Activated T-cell treated with anti-CD3 and anti-CD28 coated beads for 4 hours (primary cell): ENCODE measurements at places on chromosomes 13 and 19.

- no peak for DNase-seq
Measured at GRCh38 chr19:30785458-30786137, 413.4 kb downstream of the ZNF536 start.

- DNase-seq: no peak
Measured at GRCh38 chr19:2282062-2282861, at the start of gene PEAK3. Gene PEAK3, minus strand, starts transcription at chr19:2282175. Its CDS starts 1,244 bp downstream, at chr19:2280931.

- DNase-seq: no peak
Measured at GRCh38 chr19:3398114-3398899, 31.9 kb downstream of the NFIC start.

DNA sequence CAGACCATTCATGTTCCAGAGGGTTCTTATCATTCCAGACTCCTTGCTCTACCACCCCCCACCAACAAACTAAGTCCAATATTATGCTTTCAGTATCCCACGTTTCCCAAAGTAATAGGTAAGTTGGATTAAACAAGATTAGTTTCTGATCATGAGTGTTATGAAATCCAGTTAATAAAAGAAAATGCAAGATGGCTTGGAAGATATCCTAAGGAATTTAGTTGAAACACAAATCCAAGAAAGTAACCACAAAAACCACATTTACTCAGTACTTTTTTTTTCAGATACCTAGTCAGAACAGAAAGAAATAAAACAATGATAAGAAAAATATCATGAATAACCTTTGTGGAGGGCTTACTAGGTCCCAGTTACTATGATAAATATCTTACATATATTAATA, 119.4 kb upstream of the MIR17HG start:
- no peak for DNase-seq

GRCh38 chr13:95258619-95259194, 42.5 kb downstream of the ABCC4 start:
- no peak for DNase-seq

GRCh38 chr19:17235300-17235970, 9.4 kb downstream of the OCEL1 start:
- peak; percentile 51 for DNase-seq

- no peak for DNase-seq
Measured at GRCh38 chr19:51226067-51226466, 1.2 kb downstream of the CD33 start.

- no peak for DNase-seq
Measured at GRCh38 chr13:33168321-33168960, 117.1 kb downstream of the STARD13 start.

- DNase-seq: no peak
Measured at GRCh38 chr13:52061587-52061986, 37.1 kb downstream of the UTP14C start.

DNA sequence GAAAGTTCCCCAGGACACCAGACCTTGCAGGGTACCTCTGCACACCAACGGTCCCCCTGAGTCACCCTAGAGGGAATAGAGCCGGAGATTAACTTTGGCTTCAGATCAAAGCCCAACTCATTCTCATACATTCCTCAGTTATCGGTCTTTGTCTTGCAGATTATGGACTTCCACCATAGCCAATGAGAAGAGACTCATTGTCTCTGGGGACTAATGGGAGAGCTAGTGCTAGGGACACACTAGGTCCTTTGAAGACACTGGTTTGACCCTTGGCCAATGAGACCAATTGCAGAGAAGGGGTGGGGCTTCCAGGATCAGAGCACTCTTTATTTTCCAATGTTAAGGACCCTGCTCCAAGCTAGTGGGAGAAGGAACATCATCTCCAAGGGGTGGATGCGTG, 6.1 kb downstream of the KLK7 start:
- no peak for DNase-seq

DNA sequence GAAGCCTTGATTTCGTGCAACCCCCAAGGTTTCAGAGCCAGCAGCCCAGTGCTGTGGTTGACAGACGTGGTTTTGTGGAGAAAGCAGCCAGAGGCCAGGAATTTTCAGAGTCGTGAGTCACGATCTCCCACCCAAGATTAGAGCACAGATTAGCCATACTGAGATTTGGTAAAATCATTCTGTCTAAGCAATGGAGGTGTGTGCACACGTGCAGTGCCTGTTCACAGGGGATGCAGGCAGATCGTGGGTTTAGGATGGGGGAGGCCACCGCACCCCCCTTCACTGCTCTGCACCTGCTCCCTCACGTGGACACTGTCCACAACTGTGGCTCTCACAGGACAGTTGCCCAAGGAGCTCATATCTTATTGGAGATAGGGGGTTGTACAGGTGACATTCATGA, 46.6 kb upstream of the GPR183 start:
- DNase-seq: no peak

- DNase-seq: peak; percentile 59
Measured at GRCh38 chr19:38233740-38234251, 9.8 kb upstream of the DPF1 start.

GRCh38 chr13:29527916-29528315, 67.6 kb downstream of the SLC7A1 start:
- DNase-seq: no peak

GRCh38 chr13:32267836-32268439, 47.2 kb downstream of the ZAR1L start:
- DNase-seq: peak; percentile 40

DNA sequence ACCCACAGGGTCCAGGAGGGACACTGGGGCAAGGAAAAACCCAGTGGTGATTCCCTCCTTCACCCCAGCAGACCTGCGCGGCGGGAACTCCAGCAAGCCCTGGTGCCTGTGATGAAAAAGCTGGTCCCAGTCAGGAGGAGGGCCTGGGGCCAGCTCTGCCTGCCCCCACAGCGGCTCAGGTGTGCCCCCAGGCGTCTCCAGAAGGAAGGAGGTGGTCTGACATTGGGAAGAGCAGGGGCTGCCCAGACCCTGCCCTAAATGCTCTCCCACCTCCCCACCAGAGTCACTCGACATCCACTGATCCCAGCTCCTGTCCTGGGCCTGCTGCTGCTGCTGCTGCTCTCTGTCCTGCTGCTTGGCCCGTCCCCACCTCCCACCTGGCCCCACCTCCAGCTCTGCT, 6.2 kb downstream of the PTH2 start:
- DNase-seq: no peak

GRCh38 chr13:31588316-31588715, 151.0 kb upstream of the RXFP2 start:
- DNase-seq: no peak

GRCh38 chr13:112443191-112443994, 67.2 kb downstream of the SPACA7 start:
- DNase-seq: no peak

DNA sequence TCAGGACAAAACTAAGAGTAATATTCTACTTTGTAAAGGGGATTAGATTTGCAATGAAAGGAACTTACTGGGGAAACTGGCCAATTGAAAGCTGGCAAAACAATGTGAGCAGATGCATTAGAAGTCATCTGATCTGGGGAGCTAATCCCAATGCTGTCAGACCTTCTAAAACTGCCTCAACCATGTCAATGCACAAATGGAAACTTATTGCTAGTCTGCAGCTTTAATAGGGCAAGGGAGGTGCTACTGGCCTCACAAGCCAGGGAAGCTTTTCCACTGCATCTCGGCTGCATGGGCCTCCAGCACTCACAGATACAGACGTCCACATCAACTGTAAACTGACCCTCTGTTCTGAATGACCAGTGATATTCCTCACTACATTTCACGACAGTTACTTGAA, 154.2 kb downstream of the LHFPL6 start:
- DNase-seq: no peak

DNA sequence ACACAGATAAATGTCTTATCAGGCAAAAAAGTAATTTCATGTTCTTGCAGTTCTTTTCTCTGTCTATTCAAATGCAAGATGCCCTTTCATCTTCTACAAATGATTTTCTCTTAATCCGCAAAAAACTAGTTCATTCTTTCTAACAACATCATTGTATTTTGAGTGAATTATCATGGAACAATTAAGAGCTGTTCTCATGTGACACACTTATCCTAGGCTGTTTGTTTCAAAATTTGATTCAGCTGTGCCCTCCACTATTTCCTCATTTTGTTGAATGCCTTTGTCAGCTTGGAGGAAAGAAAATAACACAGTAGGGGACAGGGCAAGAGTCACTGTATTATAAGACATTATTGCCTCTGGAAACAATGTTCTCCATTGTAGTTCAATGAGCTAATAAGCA, 396.9 kb downstream of the KCTD12 start:
- DNase-seq: no peak

GRCh38 chr13:35843272-35843671, 287.9 kb downstream of the DCLK1 start:
- DNase-seq: no peak

GRCh38 chr19:43782689-43783231, 2.0 kb upstream of the KCNN4 start:
- no peak for DNase-seq

- no peak for DNase-seq
Measured at GRCh38 chr19:40054632-40055031, 1.4 kb downstream of the ZNF780B start.

DNA sequence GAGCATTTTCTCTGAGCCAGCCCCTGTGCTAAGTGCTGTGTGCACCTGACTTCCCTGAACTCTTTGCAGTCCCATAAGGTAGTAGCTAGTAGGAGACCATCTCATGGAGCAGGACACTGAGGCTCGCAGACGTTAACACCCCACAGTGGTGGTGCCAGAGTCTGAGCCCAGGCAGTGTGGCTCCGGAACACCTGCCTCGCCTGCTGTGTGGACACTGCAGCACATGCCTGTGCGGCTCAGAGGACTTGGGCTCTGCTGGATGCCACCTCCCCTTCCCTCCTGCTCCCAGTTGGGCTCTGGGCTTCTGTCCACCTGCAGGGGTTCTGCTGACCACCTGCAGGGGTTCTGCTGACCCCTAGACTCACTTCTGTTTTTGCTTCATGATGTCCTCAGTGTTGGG, 27.0 kb upstream of the SIGLEC11 start:
- no peak for DNase-seq

GRCh38 chr13:95485045-95485517, 67.4 kb upstream of the CLDN10 start:
- no peak for DNase-seq

DNA sequence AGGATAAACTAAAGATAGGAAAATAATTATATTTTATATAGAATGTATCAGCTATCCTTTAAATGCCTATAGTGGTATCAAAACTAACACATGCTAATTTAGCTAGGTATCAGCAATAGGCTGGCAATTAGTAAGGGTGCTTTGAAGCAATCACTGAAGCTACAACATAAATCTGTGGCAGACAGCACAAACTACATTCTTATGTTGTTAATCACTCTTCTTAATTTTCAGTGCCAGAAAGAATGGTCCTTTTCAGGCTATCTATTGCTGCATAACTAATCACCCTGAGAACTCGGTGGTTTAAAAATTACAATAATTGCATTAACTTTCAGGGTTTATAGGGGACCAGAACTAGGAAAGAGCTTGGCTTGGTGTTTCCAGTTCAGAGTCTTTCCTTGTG, 963.1 kb downstream of the EFNB2 start:
- DNase-seq: no peak

DNA sequence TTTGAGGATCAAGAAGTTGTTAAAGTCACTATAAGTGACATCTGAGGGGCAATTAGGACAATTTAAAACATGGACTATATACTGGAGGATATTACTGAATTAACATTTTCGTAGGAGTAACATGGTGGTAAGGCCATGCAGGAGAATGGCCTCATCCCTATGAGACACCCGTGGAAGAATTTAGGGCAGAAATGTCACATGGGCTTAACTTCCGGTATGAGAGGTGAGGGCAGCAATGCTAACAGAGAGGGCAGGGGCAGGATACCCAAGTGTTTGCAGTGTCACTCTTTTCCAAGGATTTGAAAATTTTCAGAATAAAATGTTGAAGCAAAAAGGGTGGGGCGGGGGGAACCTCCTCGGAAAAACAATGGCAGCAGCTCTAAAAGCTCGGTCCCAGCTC, 23.6 kb downstream of the RANBP3 start:
- no peak for DNase-seq

DNA sequence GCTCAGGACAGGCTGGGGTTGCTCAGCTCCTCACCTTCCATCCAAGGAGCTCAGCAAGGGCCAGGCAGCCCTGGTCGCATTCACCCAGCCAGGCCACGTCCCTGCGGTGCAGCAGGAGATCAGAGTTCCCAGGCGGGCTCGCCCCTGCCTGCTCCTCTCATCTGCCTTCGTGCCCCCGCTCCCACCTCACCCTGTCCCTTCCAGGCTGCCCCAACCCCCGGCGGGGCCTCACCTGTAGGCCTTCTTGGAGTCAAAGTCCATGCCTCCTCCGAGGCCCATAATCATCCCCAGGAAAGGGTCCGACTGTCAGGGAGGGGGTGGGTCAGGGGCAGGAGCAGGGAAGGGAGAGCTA, 1.3 kb upstream of the RINL start:
- DNase-seq: no peak

DNA sequence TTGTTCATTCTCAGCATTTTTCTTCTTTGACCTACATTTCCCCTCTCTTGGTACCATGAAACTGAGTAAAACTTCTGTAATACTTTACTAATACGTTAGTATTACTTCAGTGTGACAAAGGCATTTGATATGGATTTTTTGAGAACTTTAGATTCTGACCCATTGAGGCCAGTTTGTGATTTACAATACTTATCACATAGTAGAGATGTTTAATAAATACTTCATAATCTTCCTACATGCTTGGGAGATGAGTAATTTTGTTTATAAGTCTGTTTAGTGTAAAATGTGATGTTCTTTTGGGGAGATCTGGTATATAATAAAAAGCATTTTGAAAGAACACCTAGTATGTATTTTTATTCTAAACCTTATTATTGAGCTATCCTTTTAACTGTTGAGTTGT, 29.7 kb downstream of the GTF2F2 start:
- DNase-seq: no peak

- no peak for DNase-seq
Measured at GRCh38 chr13:51596541-51596940, 12.3 kb downstream of the WDFY2 start.

- DNase-seq: no peak
Measured at GRCh38 chr13:106681536-106681935, 113.6 kb upstream of the ARGLU1 start.

- no peak for DNase-seq
Measured at GRCh38 chr19:14683439-14683838, 6.4 kb upstream of the ZNF333 start.

GRCh38 chr19:29944390-29945012, 2.5 kb downstream of the URI1 start:
- no peak for DNase-seq

DNA sequence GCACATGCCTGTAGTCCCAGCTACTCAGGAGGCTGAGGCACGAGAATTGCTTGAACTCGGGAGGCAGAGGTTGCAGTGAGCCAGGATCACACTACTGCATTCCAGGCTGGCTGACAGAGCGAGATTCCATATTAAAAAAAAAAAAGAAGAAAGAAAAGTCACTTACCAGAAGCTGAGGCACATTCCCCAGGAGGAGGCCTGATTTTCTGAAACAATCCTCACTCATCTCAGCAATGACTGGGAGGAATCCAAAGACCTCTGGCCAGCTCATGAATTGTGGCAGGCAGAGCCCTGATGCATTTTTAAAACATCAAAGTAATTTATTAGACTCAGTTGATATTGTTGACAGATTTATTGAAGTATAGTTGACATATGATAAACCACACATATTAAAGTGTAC, 206.3 kb downstream of the FOXO1 start:
- no peak for DNase-seq

GRCh38 chr13:106381091-106381490, 154.4 kb downstream of the EFNB2 start:
- no peak for DNase-seq
